ENCODE measurements at places on chromosomes 2 and 18.

DNA sequence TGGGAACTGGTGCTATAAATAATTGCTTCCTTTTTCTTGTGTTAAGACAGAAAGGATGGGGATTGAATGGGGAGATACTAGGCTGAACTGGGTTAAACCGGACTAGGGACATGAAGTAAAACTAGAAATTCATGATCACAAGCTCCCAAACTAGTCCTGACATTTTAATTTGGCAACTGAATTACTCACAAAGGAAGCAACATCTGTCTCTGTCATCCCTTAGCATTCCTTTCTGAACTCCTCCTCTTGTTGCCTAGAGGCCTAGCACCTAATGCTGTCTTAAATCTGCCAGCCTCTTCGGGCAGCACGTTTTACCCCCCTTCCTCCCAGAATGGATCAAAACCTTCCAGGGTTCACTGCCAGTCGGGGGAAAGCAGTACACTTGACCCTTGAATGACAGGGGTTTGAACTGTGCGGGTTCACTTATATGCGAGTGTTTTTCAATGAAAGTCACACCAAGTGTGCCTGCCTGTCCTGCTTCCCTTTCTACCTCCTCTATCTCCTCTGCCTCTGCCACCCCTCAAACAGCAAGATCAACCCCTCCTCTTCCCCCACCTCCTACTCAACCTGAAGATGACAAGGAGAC, 8.2 kb downstream of the KCTD1 start:
- no peak for DNase-seq

- DNase-seq, result no peak
Observed at GRCh38 chr2:147712051-147712450, 132.8 kb upstream of the ACVR2A start.

- DNase-seq, result no peak
Observed at GRCh38 chr2:222353993-222354392, 55.2 kb upstream of the PAX3 start.

- no peak for DNase-seq
Observed at GRCh38 chr2:55176094-55176415, 56.0 kb downstream of the CLHC1 start.

DNA sequence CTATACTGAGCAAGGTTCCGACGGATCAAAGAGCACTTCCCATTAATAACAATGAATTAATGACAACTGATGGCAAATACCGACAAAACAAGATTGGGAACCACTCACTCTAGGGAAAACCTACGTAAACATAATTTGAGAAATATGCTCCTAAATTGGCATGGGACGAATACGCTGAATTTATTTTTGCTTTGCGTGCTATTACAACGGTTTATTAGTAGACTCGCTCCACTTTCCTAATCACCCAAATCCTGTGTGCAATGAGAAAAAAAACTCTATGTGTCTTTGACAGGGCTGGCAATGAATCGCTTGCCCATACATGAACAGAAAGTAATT, 536 bp upstream of the SLC25A12 start:
- DNase-seq, result no peak

GRCh38 chr18:63098018-63098981, 221.3 kb downstream of the BCL2 start:
- no peak for DNase-seq

DNA sequence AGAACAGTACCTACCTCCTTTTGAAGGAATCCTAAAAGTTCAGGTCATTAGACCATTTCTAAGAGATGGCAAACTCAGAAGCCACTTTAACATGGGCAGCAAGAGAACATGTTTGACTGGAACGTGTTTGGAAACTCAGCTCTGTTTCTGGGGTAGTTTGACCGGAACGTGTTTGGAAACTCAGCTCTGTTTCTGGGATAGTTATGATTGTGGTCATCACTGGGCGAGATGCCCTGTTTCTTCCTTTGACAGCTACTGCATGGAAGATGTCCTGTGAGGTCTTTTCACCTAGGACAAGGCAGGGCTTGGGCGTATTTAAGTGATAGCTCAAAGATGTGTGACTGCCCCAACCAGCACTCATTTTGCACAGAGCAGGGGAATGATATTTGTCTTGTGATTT, 19.9 kb upstream of the SERPINB13 start:
- DNase-seq, result no peak

GRCh38 chr2:71071681-71072398, 3.4 kb downstream of the NAGK start:
- DNase-seq, result no peak

Measured in H9 (cell line).